ENCODE measurements at places on chromosomes 7 and 10.

DNA sequence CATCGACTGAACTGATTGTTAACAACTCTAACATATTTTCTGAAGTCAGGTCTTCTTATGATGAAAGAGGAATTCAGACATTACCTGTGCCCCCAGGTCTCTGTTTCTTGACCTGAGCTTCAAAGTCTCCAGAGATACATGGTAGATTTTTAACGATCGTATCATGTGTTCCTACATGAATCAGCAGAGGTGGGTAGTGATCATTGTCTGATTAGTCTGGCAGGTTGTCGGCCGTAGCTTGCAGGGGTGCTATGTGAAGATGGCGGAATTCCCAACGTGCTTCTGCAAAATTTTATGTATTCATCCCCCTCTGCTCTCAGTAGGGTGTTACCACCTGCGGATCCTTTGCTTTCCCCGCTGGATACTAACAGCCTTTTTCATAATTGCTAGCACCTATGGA, 581.9 kb downstream of the GATA3 start:
- no peak for DNase-seq

GRCh38 chr7:24728503-24729364, 28.5 kb downstream of the GSDME start:
- no peak for DNase-seq

DNA sequence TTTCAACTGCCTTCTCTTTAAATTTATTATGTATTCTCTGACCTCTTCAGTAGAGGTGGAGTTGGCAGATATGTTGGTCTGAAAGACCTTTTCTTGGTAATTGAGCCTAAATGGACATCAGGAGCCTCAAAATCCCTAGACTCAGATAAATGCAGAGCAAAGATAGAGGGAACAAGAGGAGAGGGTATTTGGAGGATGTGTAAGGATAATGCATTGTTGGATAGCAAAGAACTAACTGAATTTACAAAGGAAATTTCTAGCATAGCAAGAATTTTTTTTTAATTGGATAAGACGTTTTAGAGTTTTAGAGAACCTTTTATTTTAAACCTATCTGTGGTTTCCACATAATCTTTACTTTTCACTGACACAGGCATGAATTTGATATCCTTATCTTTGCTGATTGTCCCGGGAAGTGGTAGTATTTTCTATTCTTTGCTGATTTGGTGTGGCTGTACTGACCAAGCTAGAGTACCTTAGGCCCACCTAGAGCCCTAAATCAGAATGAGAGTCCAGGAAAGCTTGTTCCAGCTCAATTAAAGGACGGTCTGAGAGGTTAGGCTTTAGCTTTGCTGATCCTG, 91.3 kb downstream of the NRF1 start:
- no peak for DNase-seq

- no peak for DNase-seq
Observed at GRCh38 chr7:70837589-70837988, 294.4 kb upstream of the GALNT17 start.

- DNase-seq: no peak
Observed at GRCh38 chr7:129773871-129774270, 162.4 kb downstream of the NRF1 start.

GRCh38 chr10:112314822-112315474, 31.7 kb downstream of the TECTB start:
- DNase-seq: no peak

GRCh38 chr7:24829787-24830186, 72.5 kb upstream of the GSDME start:
- DNase-seq: no peak

DNA sequence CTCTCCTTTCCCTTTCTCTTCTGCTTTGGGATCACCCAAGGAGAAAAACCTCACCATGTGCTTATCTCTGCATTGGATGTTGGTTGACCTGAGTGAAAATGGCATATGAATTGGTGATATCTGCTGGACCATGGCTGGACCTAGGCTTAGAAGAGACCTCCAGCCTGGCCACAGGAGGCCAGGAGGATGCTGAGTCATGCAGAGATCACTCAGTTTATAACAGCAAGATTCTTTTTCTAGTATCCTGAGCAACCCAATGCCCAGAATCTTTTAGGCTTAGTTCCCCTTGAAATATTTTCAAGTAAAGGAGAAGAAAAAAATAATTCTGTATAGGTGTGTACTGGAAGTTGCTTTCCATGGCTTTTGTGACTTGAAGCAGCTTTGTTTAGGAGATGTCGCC, 236.3 kb downstream of the KLF6 start:
- no peak for DNase-seq

- no peak for DNase-seq
Observed at GRCh38 chr10:34520084-34520483, 295.0 kb downstream of the PARD3 start.

DNA sequence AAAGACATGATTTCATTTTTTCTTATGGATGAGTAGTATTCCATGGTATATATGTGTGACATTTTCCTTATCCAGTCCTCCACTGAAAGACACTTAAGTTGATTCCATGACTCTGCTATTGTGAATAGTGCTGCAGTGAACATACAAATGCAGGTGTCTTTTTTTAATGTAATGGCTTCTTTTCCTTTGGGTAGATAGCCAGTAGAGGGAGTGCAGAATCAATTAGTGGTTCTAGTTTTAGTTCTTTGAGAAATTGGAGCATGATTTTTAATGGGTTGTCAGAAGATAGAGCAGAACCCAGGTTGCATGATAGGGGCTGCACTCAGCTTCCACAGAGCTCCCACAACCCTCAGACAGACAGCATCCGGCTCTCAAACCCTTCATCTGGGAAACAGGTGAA, 152.9 kb upstream of the PLXDC2 start:
- no peak for DNase-seq

DNA sequence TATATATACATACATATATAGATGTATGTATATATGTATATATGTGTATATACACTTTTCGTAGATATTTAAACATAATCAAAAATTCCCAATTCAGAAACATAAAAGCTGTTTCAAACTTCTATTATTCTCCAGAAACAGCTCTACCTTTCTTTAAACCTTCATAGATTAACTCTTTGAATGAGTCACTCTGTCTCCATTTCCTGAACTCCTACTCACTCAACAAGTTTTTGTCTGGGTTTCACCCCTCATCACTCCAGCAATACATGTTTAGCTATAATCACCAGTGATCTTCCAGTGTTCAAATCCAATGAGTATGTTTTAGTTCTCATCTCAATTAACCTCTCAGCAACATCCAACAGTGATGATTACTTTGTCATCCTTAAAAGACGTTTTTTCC, 9.6 kb downstream of the DGKB start:
- DNase-seq: no peak

- no peak for DNase-seq
Observed at GRCh38 chr10:60444494-60445064, 54.9 kb upstream of the ANK3 start.

- no peak for DNase-seq
Observed at GRCh38 chr7:134462337-134462925, 3.5 kb upstream of the AKR1B1 start.

- no peak for DNase-seq
Observed at GRCh38 chr10:121403527-121403926, 194.7 kb downstream of the FGFR2 start.

DNA sequence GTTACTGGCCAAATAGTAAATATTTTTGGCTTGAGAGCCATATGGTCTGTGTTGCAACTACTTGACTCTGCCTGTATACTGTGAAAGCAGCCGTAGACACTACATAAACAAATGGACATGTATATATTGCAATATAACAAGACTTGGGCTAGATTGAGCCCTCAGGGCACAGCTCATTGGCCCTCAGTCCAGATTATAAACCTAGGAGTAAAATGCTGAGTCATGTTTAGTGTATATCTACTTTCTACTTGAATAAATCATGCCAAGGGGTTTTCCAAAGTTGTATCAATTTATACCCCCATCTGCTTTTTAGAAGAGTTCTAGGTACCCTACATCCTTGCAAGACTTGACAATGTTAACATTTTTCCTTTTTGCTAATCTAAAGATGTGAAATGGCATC, 27.4 kb upstream of the POU6F2 start:
- no peak for DNase-seq

DNA sequence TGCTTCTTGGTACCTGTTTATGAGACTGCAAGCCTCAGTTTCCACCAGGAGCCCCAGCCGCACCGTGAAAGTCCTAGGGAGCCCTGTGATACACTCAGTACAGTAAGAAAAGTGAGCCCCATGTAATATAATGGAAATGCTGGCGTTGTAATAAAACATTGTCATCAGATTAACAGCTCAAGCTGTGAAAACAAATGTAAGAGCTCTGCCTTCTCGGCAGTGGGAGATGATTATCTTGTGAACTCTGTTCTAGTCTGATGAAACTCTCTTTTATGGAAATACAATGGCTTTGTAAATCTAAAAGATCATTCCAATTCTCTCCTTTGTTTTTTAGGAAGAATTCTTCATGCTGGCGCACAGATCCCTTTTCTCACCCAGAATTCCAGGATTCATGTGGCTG, 299.9 kb downstream of the ABCA13 start:
- DNase-seq: no peak

DNA sequence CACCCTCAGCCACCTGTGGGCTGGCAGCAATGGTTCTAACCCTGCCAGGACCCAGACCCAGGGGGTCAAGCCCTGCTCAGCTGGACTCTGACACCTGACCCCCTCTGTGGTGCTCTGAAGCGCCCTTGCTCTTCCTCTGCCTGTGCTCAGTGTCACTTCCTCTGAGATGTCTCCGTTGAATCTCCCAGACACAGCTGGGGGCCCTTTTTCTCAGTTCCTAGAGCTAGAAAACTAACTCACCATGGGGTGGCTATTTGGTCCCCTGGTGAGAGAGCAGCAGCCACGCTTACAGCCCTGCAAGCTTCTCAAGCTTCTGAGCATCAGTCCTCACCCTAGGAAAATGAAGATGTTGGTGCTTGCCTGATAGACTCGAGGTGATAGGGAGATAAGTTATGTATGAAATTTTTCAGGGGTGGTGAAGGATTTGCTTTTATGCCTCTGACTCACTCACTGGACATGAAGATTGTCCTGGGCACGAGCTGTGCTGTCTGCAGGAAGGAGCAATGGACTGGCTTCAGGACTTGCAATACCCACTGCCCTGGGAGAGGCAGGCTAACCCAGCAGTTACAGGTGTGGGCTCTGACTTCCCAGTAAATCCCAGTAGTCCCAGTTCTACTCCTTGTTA, 29.6 kb downstream of the COL13A1 start:
- no peak for DNase-seq

- DNase-seq: no peak
Observed at GRCh38 chr10:33501161-33501560, 166.7 kb upstream of the NRP1 start.

DNA sequence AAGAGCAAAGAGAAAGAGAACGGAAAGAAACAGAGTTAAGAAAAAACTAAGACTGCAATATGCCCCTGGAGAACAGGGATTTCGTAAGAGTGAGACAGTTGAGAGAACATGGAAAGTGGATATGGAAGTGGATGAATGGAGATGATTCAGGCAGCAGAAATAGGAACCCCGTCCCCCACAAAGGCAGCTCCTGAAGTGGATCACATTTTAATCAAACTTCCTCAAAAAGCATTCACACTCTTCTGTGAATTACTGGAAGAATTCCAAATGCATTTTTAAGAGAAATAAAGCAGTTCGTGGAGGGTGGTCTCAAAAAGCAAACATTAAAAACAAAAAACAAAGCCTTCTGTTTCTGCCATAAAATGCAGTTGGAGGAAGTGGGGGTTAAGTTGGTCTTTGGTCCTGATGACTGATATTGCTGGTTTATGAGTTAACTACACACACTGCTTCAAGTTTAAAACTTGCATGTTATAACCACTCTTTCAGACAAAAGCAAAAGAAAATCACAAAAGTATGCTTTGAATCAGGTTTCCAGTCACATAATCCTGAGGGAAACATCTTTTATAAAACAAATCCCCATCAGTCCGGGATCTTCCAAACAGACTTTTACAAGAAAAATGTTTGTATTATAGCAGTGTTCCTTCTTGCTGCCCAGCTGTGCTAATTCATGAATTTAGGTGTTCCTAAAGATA, 214.3 kb downstream of the FANK1 start:
- DNase-seq: no peak

GRCh38 chr7:104453190-104453589, 124.8 kb downstream of the LHFPL3 start:
- DNase-seq: no peak

DNA sequence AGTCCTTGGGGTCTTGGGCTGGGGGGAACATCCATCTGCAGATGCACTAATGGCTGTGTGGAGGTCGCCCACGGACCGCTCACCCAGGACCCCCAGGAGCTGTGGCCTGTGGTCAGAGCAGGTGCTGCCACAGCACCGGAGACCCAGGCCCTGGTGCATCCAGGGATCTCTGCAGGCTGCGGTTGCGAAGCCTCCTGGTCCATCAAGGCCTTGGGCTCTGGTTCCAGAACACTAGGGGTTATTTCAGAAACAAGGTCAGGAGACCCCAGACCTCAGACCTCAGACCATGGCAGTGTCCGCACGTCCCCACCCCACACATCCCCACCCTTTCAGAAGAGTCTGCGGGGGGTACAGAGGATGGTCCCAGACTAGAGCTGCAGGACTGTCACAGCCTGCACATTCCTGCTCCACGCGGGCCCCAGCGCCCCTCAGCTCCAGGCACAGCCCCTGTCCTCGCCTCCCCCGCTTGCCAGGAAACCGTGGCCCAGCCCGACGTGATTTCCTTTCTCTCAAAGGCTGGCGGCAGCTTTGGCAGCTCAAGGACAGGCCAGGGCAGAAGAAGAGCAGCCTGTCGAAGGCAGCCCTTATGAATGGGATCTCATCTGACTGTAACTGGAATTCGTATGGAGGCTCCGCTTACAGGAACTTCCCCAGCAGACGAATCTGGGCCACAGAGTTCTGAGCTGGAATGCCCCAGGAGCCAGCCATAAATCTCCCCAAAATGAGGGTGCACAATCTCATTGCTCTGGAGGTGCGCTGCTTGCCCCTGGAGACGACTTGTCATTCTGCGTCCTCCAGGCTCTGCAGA, 136.2 kb upstream of the RET start:
- DNase-seq: no peak

DNA sequence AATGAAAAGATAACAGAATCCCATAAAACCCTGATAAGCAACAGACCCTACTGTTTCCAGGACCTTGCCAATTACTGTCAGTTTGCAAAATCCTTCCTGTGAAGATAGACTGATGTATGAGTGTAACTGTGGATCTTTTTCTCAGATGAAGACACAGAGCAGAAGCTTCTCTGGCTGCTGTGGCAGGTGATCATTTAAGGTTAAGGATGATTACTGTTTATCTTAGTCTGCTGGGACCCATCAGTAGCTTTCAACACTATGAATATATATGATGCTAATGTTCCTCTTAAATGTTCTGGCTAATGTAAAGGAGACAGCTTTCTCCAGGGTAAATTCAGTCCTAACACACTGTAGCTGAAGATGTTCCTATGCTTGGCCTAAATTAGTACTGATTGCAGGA, 56.0 kb upstream of the CTTNBP2 start:
- DNase-seq: no peak

DNA sequence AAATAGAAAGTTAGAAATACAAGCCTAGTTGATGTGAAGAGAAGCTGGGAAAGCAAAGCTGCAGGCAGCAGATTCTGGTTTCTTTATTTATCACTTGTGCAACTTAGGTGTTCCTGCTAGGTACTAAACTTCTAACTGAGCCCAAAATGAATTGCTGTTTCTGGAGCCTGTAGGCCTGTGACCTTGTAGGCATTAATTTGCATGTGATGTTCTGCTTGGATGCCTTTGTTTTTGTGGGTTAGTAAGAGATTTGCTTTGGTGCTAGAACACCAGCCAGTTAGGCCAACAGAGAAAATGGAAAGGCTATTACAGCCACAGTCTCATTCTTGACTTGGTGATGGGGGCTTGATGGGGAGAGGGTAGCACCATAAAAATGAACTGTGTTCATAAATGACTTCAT, 370.7 kb downstream of the PPP1R3A start:
- no peak for DNase-seq

- DNase-seq: no peak
Observed at GRCh38 chr10:33550811-33551210, 216.3 kb upstream of the NRP1 start.

- DNase-seq: no peak
Observed at GRCh38 chr10:97153270-97153850, 32.4 kb downstream of the SLIT1 start.
